ENCODE measurements at places on chromosomes 7 and 10.

DNA sequence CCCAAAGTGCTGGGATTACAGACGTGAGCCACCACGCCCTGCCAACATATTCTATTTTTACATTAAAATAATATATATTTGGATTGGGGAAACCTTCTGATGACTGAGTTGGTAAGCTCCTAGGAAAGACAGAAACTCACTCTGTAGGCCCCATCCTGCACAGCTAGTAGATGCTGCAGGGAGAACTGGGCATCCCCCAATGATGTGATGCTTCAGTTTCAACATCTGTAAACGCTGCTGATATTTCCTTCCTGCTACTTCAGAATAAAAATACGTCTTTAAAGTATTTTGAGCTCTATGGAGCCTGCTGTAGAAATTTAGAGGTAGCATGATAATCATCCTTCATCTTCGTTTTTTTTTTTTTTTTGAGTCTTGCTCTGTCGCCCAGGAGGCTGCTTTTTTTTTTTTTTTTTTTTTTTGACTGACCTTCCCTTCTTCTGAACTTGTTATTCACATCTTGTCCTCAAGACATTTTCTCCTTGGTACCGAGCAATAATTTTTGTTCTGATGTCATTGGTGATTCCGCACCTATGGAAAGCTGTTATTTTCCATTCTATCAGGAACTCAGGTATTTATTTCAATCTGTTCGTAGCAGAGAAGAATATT lies 21.8 kb upstream of the INPP5F start:
- DNase-seq = no peak

DNA sequence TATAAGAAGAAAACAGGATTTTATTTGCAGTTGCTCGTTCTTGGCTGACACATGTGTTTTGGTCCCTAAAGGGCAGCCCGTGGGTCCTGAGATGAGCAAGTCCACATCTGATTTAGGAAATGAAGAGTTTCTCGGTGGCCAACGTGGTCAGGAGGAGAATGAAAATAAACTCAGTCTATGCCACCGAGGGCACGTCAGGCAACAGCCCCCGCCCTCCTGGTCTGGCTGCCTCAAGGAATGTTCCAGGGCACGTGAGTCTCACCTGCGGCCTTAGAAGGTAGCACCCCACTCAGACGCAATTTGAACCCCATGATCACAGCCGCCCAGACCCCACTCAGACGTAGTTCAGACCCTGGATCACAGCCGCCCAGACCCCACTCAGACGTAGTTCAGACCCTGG lies 197.2 kb downstream of the ADARB2 start:
- no peak for DNase-seq

GRCh38 chr10:3098689-3099088 lies 31.3 kb downstream of the PFKP start:
- DNase-seq = no peak

DNA sequence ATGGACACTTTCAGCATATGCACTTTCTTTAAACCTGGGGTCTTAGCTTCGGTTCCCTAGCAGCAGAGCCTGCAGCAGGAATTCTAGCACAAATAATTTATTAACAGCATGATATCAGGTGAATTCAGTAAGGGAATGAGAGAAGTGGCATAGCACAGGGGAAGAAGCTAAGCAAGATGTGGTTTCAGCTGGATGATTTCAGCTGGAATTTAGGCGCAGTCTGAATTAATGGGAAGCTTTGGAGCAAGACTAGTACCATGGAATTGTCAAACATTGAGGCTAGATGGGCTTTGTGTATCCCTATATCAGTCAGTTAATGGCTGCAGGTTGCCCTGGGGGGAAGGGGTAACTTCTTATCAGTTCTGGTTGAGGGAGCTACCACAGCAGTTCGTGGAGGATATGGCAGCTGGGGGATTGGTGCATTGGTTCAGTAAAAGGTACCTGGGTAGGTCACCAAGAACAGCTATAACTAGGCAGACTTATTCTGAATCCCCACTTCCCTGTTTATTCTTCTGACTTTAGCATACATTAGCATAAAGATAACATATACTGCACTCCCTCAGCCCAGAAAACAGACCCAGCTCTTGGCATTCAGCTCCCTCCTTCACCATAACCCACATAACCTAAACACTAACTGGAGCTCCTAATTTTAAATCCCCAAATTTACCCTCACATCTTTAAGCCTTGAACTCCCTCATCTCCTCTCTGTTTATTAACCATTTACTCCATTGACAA lies 46.8 kb upstream of the NAMPT start:
- DNase-seq = no peak

DNA sequence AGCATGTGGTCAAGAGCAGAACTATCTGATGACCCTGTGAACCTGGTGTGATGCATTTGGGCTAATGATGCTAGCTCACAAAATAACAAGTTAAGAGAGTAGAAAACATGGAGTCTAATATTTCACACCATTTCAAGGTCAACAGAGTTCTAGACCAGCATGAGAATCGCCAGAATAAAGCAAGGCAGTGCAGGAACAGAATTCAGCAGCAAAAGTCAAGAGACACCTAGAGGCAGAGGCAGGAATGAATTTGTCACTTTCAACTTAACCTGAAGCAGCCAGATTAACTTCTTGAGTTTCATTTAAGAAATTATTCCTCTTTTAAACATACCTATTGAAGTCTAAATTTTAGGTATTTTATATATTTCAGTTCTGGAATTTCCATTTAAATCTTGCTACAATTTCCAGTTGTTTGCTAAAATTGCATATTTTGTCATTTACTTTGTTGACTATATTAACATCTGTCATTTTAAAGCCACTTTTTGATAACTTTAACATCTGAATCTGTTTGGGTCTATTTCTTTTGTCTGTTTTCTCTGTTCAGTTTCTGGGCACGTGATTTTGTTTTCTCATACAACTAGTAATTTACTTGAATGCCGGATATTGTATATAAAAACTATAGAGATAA lies 44.2 kb upstream of the PRSS58 start:
- DNase-seq = peak; percentile 25

DNA sequence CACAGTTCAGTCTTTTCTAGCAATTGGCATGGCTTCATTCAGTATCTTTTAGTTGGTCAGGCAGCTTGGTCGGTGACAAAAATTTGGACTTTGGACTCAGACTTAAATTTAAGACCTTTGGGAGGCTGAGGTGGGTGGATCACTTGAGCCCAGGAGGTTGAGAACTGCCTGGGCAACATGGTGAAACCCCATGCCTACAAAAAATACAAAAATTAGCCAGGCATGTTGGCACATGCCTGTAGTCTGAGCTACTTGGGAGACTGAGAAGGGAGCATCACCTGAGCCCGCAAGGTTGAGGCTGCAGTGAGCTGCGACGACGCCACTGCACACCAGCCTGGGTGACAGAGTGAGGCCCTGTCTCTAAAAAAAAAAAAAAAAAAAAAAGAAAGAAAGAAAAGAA lies 19.5 kb upstream of the ITPRID1 start:
- DNase-seq = no peak

DNA sequence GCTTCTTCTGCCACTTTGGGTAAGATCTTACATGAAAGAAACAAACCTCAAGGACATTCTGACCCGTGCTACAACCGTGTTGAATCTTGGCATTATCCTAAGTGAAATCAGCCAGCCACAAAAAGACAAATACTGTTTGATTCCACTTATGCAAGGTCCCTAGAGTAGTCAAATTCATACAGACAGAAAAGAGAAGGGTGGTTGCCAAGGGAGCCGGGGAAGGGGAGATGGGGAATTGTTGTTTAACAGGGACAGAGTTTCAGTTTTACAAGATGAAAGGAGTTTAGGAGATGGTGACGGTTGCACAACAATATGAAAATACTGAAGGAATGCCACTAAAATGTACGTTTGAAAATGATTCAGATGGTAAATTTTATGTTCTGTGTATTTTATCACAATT lies 12.2 kb upstream of the CLEC2L start:
- no peak for DNase-seq

DNA sequence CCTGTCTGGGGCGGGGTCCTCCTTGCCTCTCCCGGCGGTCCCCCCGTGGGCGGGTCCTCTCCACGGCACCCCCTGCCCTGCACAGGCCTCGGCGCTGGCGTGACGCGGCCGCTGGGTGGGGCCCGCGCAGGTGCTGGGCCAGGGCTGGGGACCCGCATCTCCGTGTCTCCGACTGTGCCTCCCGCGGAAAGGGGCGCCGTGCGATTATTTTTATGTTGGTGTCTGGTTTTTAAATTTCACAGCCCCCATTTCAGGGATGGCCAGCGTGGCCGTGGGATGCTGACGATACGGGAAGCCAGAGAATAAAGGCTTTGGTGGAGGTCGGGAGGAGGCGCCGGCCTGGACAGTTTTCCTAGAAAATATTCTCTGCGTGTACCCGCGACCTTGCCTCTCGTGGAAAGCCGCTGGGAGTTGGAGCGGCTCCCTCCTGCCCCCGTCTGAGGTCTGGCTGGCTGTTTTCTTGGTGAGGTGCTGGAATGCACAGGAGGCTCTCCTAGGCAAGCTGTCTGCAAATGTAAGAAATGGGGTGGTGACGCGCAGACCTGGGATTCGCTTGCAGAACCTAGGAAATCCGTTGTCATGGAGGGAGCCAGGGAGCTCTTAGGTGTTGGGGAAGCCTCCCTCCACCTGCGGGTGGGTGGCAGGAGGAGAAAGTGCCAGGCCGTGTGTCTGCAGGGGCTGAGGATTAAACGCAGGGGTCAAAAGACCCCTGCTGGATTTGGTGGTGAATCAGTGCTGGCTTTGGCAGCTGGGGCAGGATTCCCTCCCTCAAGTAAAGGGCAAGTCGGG lies 28.7 kb upstream of the JAKMIP3 start:
- no peak for DNase-seq

GRCh38 chr7:12228024-12228423 lies 16.9 kb downstream of the TMEM106B start:
- no peak for DNase-seq

- no peak for DNase-seq
These were observed 80.6 kb downstream of the ORC5 start for GRCh38 chr7:104127204-104127603.

GRCh38 chr10:4707221-4707620 lies 118.8 kb upstream of the AKR1E2 start:
- DNase-seq = no peak

GRCh38 chr7:127983804-127984332 lies 47.4 kb downstream of the LRRC4 start:
- DNase-seq = no peak

GRCh38 chr7:105613611-105614330 lies 32.5 kb upstream of the EFCAB10 start:
- DNase-seq = no peak

- no peak for DNase-seq
These were observed 191.8 kb upstream of the AOAH start for GRCh38 chr7:36916116-36916515.

GRCh38 chr7:151540146-151540545 lies 20.5 kb upstream of the RHEB start:
- DNase-seq = no peak

GRCh38 chr10:97580421-97581367 lies 3.5 kb upstream of the HOGA1 start:
- DNase-seq = no peak

DNA sequence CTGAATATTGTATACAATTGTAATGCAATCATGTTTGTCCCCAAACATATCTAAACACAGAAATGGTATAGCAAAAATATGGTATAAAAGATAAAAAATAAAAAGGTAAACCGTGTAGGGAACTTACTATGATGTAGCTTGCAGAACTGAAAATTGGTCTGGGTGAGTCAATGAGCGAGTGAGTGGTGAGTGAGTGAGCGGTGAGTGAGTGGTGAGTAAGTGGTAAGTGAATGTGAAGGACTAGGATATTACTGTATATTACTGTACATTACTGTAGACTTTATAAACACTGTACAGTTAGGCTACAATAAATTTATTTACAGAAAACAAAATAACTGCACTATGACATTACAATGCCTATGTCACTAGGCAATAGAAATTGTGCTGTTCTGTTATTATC lies 1163.2 kb upstream of the SORCS1 start:
- no peak for DNase-seq

GRCh38 chr7:83429493-83429892 lies 219.4 kb downstream of the SEMA3E start:
- DNase-seq = no peak

GRCh38 chr7:159042581-159043101 lies 102.0 kb downstream of the VIPR2 start:
- no peak for DNase-seq

GRCh38 chr10:31822616-31823318 lies 105.9 kb downstream of the ARHGAP12 start:
- no peak for DNase-seq

GRCh38 chr7:43925984-43926797 lies at the start of gene UBE2D4:
UBE2D4 (plus strand) TSS chr7:43926436; CDS start chr7:43926533, 97 bp downstream.
- DNase-seq = peak; percentile 80

DNA sequence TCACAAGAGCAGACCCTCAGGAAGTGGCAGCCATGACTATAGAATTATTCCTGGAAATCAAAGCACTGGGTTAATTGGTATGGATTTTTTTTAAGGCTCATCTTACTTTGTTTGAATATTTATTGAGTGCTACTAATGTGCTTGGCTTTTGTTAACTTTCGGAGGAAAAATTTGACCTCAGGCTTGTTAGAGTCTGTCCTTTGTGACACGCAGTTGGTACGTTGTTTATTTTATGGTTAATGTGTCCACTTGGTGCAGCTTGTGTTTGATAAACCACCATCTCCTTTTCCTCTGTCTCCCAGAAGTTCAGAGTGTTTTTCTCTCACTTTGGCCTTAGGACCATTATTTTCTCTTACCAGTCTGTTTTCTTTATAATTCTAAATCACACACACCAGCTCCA lies 268.6 kb downstream of the SDK1 start:
- DNase-seq = no peak

- no peak for DNase-seq
These were observed 19.1 kb downstream of the BTRC start for GRCh38 chr10:101373063-101373462.

- no peak for DNase-seq
These were observed 1.7 kb upstream of the LFNG start for GRCh38 chr7:2517678-2518507.

GRCh38 chr7:35596061-35596460 lies 98.9 kb downstream of the HERPUD2 start:
- no peak for DNase-seq

Measured in HuH-7 (cell line).